ENCODE measurements at places on chromosomes 3 and 15.

DNA sequence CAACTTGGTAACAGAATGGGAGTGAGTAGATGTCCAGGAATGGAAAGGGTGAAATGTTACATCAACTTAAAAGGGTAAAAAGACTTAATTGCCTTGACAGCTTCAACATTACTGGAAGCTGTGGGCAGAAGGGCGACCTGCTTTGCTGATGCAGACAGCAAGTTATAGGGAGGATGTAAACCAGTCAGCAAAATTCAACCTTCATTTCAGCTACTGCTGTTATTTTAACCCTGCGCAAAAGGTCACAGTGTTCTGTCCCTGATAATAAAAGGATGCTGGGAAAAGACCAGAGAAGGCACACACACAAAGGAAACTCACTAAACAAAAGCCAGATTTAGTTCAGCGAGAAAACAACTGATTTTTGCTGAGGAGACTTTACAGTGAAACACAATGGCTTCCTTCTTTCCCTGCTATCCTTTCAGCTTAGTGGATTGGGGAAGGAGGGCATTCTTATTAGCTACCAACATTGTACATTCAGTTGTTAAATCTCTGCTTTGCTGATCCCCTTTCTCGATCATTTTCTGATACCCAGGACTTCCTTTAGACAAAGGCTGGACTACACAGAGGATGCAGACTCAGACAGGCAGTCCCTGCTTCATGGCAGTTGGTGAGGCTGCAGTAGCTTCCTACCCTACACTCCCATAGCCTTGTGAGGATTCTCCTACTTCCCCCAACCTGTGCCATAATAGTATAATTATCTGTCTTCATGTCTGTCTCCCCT, 62.0 kb downstream of the P3H2 start:
- DNase-seq, result no peak

GRCh38 chr3:140950863-140951262, 9.2 kb downstream of the SLC25A36 start:
- DNase-seq, result no peak

- DNase-seq, result no peak
Observed at GRCh38 chr3:187150599-187150998, 11.3 kb upstream of the RPL39L start.

DNA sequence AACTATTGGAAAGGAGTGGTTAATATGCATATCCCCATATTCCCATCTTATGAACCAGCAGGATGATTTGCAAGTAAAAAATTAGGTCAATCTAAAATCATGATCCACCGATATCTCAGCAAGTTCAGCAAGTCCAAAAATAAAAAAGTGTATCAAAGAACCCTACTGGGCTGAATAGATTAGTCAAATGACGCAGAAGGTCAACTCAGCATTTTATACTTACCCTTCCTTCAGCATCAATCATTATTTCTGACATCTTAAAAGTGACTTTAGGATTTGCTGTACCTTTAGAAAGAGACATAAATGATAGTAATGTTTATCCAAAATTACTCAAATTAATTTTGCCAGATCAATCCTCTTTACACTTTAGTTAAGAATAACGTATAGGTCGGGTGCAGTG, 32.6 kb downstream of the DPP8 start:
- no peak for DNase-seq

DNA sequence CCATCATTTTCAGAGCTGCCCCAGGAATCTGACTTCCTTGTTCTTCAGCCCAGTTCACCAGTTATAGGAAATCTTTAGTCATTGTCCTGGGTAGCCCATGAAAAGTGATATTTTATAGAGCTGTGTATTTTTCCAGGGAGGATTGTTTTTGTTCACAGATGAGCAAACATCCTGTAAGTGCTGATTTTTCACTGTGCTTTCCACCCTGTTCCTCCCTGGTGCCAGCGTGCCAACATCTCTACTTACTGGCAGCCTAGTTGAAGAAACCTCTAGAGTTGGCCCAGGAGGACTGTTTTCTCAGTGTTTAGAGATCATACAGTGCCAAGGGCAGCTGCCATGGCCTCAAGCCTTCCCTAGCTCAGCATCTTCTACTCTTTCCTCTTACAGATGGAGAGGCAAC, 41.3 kb downstream of the ST6GAL1 start:
- no peak for DNase-seq

DNA sequence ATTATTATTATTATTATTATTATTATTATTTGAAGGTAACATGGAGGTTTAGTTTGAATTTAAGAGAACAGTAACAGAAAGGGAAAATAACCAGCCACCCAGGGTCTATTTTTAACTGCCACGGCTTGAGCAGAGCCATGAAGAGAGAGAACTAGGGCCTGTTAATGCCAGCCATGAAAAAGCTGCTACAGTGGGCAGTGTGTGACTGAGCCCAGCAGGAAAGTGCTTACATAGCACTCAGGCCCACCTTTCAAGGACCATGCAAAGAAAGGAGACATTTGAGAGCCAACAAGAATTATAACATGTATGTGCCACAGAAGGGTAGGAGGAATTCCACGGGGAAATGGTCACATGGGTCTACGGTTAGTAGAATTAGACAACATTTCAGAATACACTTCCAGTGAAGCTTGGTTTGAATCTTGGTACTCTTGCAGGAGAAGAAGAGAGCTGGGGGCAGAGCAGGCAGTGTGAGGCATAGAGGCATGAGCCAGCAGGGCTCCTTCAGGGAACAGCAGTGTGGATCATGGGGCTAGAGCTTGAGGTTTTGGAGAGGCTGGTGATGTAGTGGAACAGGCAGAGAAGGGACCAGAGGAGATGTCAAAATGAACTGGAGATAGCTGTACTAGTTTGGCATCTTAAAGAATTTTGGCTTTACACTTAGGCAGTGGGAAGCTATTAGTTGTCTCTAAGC, 140.7 kb downstream of the CMSS1 start:
- no peak for DNase-seq

DNA sequence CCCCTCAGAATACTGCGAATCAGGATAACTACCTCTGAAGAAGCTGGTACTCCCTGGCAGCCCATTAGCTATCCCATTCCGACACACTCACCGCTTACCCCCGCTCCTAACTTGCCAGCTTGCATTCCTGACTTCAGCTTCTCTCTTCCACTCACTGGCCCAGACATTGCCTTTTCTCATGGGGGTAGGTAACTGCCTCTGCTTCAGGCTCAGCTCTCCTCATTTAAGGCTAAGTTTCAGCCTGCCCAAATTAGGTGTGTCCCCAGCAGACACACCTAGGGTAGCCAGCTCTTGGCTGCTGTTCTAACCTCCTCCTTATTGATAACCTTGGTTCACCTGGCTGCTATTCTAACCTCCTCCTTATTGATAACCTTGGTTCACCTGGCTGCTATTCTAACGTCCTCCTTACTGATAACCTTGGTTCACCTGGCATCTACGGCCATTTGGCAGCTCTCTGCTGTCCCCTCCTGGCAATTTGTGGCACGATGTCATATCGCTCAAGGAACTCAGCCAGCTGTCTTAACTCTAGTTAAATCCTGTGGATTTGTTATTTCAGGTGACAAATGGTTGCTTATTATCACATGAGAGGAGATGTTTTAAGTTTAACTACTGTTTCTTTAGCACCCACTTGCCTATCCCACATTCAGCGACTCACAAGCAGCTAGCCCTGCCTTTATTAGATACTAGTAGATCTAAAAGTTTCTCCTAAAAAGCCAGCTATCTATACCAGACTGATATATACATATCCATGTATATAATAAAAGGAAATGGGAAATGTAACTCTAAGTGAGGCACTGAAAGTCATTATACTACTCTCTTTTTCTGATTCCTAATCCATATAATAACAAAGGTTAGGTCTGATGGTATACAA, 106.5 kb upstream of the ACP3 start:
- DNase-seq, result no peak

GRCh38 chr3:138325990-138326389, 3.7 kb downstream of the NME9 start:
- no peak for DNase-seq

DNA sequence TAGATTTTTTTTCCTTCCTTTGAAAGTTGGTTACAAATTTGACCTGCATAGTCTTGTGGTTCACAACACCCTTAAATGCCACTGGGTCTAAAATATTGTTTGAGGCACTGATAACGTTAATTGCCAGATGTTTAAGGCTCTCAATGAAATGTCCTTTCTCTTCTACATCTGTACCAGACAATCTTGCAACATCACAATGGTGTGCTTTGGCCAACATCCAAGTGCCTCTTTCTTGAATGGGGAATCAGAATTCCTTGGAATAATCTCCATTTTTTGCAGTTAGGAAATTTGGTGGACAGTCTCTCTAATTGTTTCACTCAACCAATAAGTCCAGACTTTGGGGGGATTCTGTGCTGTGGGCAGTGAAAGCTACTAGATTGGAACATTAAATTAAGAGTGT, 26.0 kb upstream of the PEX5L start:
- DNase-seq, result no peak

- DNase-seq, result no peak
Observed at GRCh38 chr3:177329854-177330253, 132.6 kb upstream of the TBL1XR1 start.

- DNase-seq, result peak; percentile 45
Observed at GRCh38 chr15:77907824-77908751, 169.4 kb downstream of the TBC1D2B start.

GRCh38 chr15:39300451-39301153, 280.3 kb upstream of the THBS1 start:
- DNase-seq, result no peak

GRCh38 chr3:153173758-153174516, 11.9 kb downstream of the RAP2B start:
- DNase-seq, result no peak

- no peak for DNase-seq
Observed at GRCh38 chr3:157067114-157067513, 92.8 kb downstream of the CCNL1 start.

DNA sequence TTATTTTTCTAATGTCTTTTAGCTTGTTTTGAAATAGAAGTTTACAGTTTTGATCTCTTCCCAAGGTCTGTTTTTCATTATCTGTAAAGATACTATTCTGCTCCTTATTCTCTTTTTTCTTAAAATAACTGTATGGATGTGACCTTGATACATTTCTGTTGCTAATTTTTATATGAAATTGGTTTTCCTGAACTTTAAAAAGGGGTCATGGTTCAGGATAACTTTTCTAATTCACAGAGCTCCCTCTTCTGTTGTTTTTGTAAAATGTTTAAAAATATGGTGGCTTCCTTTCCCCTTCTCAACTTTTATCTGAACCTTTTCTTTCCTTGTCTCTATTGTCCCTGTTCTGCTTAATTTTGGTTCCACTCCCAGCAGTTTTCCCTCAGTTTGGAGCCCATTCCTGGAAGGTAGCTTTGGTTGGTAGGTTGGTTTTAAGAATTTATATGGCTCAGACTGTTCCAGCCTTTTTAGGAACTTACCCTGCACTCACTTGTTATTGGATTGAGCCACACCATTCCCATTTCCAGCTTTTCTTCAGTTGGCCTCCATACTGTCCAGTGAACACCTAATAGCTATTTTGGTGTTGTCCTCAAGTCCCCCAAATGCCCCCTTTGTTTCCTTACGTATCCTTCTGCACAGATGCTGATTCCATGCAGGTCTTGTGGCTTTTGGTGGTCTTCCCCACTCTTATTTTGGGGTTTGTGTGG, 70.3 kb downstream of the SLMAP start:
- DNase-seq, result no peak

- no peak for DNase-seq
Observed at GRCh38 chr15:88382482-88382983, 84.7 kb downstream of the MRPL46 start.

DNA sequence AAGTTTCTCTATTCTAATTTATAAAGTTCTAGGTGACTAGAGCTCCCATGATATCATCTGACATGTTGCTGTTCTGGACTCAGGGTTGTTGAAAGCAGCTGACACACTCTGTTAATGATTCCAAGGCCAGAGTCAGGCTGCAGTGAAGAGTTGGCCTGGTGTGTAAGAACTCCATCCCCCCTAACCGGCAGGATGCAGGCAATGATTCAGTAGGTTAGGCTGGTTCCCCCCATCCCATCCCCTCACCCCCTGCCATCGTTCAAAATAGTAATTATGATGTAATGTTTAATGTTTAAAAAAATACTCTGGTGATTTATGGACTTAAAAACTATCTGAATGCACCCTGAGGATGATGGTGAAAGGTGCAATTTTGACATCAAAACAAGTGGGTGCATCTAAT, 4.6 kb upstream of the TRIM71 start:
- no peak for DNase-seq

- no peak for DNase-seq
Observed at GRCh38 chr3:66997560-66998112, 471 bp upstream of the KBTBD8 start.

- no peak for DNase-seq
Observed at GRCh38 chr15:40277471-40277870, 5.4 kb downstream of the ANKRD63 start.

DNA sequence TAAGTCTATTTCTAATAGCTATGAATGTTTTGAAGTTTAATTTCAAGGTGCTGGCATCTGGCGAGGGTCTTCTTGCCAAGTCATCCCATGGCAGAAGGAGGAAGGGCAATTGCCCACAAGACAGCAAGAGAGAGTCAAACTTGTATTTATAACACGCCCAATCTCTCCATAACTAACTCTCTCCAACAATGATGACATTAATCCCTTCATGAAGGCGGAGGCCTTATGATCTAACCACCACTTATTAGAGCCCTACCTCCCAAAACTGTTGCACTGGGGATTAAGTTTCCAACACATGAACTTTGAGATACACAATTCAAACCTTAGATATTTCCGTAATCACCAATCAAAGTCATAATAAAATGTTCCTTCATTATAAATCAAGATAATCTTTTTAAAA, 406.9 kb downstream of the CNTN6 start:
- DNase-seq, result no peak

Data from upper lobe of left lung (tissue), 6 donors.